Kidney glomerular epithelial cell (primary cell): ENCODE measurements at places on chromosomes 1 and 21.

- no peak for DNase-seq
These were observed 26.2 kb downstream of the RLF start for GRCh38 chr1:40187399-40187798.

GRCh38 chr1:224213438-224214119, 30.5 kb downstream of the DEGS1 start:
- DNase-seq: peak; percentile 83

DNA sequence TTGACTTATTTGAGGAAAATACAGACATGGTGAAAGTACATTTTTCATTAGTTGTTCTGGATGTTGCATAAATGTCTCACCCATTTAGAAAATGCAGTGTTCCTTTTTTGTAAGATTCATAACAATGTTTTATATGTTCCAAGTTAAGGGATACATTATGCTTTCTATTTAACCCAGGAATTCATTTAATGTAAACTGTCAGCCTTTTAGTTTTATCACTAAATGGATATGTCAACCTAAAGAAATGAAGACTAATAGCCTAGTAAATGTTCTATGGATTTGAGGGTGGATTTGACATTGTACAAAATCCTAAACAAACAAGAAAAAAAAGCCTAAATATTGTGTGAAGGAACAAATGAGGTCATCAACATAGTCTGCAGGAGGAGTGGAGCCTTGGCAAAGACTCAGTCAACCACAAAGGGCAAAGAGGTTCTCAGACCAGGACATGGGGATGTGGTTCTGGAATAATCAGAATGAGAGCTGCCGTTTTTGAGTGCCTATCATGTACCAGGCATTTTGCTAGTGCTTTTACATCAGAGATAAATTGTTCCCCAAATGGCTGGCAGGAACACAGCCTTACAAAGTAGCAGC, 8.8 kb upstream of the INSL5 start:
- DNase-seq: peak; percentile 9

DNA sequence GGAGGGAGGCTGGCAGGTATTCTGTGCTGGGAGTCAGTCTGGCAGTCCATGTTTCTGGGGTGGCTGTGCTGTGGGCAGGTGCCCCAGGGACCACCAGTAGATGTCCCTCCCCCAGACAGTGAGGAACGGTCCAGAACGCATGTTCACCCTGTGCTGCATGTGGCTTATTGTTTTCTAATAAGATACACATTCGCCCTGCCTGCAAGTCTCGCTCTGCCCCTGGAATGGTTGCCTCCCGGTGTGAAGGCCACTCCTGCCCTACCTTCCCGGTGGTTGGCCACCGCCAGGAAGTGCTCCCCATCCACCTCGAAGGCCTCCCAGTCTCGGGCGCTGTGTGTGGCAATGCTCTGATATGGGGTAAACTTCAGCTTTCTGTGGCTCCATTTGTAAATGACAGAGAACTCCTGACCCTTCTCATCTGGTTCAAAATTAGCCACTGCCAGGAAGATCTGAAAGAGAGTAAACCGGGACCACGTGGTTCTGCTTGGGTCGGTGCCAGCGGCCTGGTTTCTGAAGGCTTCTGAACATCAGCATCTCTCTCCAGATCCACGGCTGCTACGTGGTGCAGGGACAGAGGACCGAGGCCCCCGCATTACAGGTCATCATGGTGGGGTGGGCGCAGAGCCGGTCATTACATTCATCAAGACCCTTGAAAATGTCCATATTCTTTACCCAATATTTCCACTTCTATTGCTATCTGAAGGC, 14.5 kb downstream of the KRTAP10-1 start:
- DNase-seq: no peak

DNA sequence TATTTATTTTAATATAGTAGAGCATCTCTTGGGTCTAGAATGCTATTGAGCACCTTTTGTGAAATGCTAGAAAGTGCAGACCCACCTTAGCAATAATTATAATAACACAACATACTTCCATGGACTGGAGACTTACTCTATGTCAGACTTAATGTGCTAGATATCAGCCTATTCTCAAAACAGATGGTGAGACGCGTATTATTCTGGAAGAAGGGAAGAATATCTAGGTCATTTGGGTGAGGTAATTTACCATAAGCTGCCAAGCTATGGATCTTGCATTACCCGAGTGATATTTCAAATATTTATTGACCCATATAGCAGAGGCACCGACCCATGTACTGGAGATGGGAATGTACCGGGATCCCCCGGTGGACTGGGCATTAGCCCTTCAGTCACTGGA, 20.6 kb upstream of the IFNLR1 start:
- no peak for DNase-seq

DNA sequence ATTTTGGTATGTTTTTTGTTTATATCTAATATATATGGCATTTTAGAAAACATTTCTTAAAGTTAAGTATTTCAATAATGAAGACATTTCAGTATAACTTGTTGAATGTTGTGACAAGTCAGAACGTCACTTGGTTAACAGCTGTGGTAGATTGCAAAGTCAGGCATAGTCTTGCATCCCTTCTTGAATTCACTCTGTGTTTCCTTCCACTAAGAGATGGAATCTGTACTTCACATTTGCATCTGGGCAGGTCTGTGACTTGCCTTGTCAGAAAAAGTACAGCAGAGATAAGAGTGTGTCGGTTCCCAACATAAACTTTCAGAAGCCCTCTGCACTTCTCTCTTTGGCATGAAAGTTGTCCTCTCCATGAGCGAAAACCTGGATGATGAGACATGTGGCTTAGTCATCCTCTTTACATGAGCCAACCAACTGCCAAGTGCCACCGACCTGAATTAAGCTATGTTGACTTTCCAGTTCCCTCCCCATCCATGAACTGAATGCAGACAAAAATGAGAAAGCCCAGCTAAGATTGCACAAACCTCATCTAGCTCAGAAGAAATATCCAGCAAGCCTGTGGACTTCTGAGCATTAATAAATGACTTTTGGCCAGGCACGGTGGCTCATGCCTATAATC, 1730.2 kb downstream of the MRPL39 start:
- DNase-seq: no peak

GRCh38 chr1:192903142-192903541, 94.3 kb downstream of the RGS2 start:
- no peak for DNase-seq

DNA sequence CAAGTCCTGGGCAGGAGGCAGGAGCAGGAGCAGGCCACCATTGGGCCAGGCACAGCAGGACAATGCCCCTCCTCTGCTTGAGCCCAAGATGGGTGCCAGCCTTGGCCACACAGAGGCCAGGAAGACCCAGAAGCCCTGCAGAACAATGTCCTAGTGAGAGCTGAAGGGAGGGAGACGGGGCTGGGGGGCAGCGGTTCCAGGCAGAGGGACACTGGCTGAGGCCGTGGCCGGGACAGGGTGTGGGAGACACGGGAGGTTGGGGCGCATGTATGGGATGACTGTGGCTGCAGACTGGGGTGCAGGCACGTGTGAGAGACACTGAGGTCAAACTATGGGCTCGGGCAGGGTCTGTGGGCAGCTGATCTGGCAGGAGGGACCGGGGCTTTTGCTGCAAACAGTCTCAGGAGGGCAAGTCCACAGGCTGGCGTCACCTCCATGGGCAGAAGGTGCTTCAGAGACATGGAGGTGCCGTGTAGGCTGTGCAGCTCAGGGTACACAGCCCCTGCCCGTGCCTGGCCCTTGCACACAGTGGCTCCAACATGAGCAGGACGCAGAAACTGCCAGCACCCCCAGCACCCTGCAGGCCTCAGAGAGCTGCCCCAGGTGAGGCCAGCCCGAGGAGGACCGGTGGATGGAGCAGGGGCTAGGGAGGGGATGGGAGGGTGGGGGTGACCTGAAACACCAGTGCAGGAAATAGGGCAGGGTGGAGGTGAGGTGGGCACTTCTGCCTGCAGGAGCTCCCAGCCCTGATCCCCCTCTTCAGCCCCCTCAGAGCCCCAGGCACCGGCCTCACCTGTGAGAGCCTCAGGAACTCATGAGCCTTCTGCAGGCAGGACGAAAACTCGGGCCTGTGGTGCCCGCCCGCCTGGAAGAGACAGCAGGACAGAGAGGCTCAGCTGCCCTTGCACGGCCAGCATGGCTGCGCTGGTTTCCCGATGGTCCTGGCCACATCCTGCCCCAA, 19.5 kb downstream of the LSS start:
- DNase-seq: no peak

GRCh38 chr21:39422527-39423241, 22.9 kb downstream of the LCA5L start:
- no peak for DNase-seq

GRCh38 chr1:65992165-65992821, 199.6 kb downstream of the PDE4B start:
- no peak for DNase-seq

- DNase-seq: no peak
These were observed 161.3 kb downstream of the ZNF281 start for GRCh38 chr1:200248541-200248940.

GRCh38 chr1:96409689-96410088, 311.9 kb upstream of the PTBP2 start:
- DNase-seq: no peak

DNA sequence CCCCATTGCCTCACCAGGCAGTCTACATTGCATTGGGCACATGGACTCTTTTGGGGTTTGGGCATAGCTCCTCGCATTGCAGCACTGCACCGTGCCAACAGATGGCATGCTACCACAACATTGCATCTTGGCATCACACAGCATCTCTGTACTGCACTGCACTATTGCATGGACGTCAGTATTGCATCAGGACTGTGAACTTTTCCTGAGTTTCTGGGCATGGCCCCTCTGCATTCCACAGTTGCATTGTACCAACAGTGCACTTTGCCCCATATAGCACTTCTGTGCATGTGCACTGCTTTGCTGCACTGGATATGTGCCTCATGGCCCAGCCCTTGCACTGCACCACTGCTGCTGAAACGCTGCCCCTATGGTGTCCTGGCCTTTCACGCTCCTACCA, 9.6 kb downstream of the PTPRU start:
- DNase-seq: no peak

DNA sequence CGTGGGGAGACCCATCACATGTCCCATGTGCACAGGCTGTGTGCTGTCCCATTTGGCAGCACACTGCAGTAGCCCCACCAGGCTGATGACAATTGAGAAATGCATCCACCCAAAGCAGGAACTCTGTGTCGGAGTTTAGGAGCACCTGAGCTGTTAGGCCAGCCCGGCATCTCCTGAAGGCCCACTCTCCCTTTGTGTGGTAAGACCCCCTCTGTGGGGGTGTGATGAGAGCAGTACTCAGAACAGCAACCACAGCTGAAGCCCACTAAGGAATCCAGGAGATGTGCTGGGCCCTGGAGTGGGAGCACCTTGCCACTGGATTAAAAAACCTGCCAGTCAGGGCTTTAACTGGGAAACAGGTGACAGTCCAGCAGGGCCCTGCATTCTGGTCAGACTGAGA, 37.2 kb downstream of the FCRL5 start:
- DNase-seq: no peak

- DNase-seq: no peak
These were observed 22.9 kb downstream of the ANGPTL7 start for GRCh38 chr1:11211925-11212587.

GRCh38 chr1:243756529-243756928, 93.5 kb downstream of the AKT3 start:
- DNase-seq: no peak

DNA sequence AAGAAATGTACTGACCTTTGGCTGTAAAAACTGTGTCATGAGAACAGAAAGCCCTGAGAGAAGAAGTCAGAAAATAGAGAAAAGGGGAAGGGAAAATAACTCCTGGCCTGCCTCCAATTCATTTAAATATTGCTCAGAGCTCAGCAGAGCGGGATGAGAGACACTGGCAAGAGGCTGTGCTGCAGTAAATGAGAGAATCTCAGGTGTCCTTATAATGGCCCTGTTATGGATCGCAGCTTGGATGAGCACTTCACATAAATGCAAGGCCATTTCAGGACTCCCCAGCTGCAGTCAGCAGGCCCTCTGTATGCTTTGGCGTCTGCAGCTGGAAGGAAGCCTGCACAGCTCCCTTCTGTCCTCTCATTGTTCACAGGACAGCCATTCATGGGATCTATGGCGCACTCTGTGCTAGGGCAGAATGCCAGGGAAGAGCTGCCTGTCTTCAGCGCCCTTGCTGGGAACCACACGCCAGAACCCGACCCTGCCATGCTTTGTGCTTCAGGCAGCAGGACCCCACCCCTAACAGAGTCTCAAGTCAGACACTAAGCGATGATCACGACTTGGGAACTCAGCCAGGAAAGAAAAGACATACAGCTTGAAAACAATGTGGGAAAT, 20.7 kb upstream of the ABCB10 start:
- DNase-seq: no peak

- no peak for DNase-seq
These were observed 77.0 kb downstream of the CAMK2N1 start for GRCh38 chr1:20409012-20409411.

- no peak for DNase-seq
These were observed 11.9 kb downstream of the LRRC3 start for GRCh38 chr21:44466996-44467858.

DNA sequence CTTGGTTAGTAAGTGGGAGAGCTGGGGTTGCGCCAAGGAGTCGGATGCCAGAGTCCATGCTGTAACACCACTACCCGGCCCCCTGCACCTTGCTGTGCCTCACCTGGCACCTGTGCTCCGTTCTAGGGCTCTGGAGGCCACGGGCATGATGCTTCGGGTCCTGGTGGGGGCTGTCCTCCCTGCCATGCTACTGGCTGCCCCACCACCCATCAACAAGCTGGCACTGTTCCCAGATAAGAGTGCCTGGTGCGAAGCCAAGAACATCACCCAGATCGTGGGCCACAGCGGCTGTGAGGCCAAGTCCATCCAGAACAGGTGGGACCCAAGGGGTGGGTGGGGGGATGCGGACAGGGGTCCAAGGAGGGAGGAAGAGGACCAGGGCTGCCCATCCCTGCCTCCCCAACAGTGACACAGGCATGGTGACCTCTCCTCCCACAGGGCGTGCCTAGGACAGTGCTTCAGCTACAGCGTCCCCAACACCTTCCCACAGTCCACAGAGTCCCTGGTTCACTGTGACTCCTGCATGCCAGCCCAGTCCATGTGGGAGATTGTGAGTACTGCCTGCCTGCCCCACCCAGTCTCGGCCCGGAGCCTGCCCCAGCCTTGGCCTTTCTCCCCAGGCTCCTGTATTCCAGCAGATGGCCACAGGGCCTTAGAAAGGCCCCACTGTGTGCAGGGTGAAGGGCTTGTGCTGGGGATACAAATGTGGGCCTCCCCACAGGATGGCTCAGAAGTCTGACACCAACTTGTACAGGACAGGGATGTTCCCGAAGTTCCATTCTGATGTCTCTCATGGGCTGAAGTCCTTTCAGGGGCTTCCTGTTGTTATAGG, 9.6 kb upstream of the HTR6 start:
- DNase-seq: no peak
